ENCODE measurements at places on chromosomes 7 and 10.

GRCh38 chr7:116777651-116778281 lies 84.6 kb upstream of the CAPZA2 start:
- no peak for DNase-seq

GRCh38 chr10:62433901-62434300 lies 59.7 kb downstream of the ZNF365 start:
- no peak for DNase-seq

GRCh38 chr10:123588386-123588914 lies 77.7 kb upstream of the GPR26 start:
- DNase-seq, result no peak

DNA sequence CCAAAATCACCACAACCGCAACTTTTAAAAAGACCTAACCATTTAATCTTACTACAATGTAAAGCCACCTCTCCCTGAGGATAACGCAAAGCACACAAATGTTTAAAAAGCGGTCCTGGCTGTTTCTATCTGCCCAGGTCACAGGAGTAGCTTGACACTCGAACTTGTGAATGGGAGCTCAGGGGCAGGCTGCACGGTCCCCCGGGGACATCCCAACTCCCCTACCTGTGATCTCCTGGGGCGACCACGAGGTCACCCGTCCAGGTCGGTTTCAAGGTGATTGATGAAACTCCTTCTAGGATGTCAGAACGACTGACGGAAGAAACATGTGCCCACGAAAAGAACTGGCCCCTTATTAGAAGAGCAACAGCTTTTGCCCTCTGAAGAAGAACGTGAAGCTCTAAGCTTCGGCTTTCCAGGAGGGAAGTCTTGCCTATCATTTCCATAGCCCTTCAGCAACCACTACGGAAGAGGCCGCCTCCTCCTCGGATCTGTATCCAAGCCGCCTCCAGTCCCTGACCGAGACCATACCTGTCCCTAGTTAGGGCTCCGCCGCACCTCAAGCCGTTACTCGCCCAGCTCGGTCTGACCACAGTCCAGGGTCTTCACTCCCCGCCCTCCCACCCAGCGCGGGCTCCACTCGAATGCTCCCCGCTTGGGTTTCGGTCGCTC lies 459 bp downstream of the CYCS start:
- peak; percentile 27 for DNase-seq

- DNase-seq, result peak; percentile 76
Observed at GRCh38 chr10:61900829-61901792, at the start of gene ARID5B. Gene ARID5B (plus strand): TSS chr10:61901699. CDS start chr10:61901710, 11 bp downstream.

DNA sequence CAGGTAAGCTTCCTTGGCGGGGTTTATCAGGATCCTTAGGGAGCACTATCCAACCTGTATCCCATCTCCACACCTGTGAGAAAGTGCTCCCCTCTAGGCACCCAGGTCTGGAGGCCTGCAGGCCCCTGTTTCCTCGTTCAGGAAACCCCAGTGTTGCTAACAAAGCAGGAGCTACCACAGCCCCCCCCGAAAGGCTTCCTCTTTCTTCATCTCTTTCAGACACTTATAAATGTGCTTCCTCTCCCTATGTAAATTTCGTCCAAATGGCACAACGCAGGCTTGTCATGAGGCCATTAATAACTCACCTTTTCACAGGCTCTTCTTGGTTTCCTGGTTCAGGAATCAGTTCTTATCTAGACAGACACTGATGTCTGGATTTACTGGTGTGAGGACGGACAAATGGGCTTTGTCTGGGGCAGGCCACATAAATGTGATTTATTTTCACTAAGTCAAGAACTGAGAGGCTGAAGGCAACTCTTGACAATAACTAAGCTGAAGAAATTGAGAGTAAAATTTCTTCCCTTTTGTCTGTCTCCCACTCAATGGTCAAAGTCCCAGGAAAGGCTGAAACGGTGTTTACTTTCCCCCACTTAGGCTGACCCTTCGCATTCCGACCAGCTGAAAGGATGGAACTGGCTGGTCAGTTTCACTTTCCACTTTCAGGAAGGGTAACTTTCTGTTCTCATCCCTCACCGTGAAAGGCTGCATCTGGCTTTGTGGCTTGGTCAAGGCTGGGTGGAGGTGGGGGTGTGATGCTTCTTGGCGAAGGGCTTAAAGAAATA lies 46.8 kb downstream of the PIK3AP1 start:
- DNase-seq, result no peak

- DNase-seq, result no peak
Observed at GRCh38 chr10:60934215-60935175, 9.5 kb downstream of the RHOBTB1 start.

GRCh38 chr10:121994429-121994941 lies 5.5 kb downstream of the TACC2 start:
- DNase-seq, result no peak

DNA sequence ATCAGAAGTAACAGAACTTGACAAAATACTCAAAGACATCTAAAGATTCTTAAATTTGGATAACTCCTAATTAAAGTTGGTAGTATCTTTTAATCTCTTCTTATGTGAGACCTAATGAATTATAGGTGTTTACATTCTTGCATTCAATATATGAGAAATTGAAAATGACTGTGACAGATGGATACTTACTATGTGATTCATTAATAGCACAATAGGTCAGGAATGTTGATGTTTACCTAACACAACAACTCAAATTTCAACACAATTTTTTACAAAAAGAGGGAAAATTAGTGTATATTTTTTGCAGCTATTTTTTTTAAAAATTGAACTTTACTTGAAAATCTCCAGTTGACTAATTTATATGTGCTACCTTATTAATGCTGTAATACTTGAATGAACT lies 31.7 kb upstream of the MCU start:
- no peak for DNase-seq

DNA sequence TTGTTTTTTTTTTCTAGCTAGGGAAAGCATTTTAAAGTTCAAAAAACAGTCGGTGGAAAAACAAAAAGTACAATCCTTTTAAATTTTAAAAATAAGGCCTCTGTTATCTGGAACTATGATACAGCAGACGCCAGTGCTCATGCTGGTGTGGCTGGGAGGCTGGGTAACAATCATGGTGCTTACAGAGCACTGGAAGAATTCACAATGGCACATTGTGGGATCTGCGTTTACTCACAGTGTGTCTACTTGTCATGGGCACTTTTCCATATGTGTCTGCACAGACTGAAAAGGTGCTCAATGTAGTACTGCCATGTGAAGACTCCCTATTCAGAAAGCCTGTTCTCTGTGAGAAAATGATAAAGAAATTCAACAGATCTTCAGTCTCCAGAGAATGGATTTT lies 278.2 kb upstream of the IMMP2L start:
- DNase-seq, result no peak

GRCh38 chr7:104890216-104890615 lies 123.8 kb upstream of the KMT2E start:
- DNase-seq, result no peak

GRCh38 chr7:1674161-1675035 lies 4.3 kb downstream of the ELFN1 start:
- DNase-seq, result no peak

DNA sequence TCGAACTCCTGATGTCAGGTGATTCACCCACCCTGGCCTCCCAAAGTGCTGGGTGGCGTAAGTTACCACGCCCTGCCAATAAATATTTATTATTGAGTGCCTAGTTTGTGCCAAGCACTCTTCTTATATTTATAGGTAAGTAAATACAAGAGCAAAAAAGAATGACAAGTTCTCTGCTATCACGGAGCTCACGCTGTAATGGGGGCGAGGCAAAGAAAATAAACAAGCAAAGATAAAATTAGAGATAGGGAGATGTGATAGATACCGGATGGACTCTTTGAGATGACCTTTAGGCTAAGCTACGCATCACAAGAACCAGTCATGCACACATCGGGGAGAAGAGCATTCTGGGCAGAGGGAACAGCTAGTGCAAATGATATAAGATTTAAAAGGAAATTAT lies 46.3 kb downstream of the GCC1 start:
- DNase-seq, result no peak

- DNase-seq, result no peak
Observed at GRCh38 chr7:101205901-101206664, 5.2 kb upstream of the MOGAT3 start.

GRCh38 chr7:40297741-40298311 lies 163.0 kb downstream of the SUGCT start:
- DNase-seq, result no peak

DNA sequence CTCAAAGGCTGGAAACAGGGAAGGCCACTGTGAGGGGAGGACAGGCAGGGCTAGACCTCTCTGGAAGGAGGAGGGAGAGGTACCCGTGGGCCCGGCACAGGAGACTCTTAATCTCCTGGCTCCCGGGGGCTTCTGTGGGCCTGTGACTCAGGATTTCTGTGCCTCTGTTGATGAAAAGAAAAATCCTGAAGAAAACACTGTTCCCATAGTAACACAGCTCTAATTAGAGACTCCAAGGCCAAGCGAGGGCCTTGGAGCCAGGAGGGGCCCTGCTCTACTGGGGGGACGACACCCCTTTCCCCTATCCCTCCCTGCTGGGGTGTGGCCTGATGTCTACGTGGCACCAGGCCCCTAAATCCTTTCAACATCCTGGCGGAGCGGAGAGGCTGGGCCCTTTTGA lies 174.1 kb upstream of the TNRC18 start:
- DNase-seq, result no peak

GRCh38 chr7:111312966-111313365 lies 222.0 kb downstream of the LRRN3 start:
- DNase-seq, result no peak

DNA sequence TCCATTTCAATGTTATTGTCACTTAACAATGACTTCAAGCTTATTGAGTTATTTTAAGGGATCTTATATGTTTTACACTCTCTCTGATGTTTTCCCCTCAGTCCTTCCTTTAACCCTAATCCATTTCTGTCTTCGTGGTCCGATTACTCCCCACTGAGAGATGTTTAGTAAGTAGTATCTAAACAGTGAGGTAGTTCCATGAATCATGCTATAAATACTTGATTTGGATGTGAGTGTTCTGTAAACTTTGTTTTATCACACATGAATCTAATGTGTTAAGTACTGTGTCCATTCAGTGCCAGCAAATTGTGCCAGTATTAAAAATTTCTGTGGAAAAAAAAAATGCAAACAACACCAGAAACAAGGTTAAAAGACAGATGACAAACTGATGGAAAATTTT lies 18.6 kb downstream of the RPP30 start:
- DNase-seq, result no peak

DNA sequence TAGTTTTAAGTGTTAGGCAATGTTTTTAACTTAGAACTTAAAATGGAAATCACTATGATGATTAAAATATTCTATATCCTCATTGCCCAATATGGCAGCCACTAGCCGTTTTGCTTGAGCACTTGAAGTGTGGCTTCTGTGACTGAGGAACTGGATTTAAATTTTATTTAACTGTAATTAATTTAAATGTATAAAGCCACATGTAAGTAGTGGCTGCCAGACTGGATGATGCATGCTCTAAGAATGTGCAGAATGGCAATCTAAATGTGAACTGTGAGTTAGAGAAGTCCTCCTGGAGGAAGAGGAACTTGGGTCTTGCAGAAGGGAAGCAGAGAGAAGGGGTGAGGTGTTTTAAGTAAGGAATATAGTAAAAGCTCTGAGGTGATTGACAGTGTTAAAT lies 451.4 kb downstream of the SUGCT start:
- no peak for DNase-seq

DNA sequence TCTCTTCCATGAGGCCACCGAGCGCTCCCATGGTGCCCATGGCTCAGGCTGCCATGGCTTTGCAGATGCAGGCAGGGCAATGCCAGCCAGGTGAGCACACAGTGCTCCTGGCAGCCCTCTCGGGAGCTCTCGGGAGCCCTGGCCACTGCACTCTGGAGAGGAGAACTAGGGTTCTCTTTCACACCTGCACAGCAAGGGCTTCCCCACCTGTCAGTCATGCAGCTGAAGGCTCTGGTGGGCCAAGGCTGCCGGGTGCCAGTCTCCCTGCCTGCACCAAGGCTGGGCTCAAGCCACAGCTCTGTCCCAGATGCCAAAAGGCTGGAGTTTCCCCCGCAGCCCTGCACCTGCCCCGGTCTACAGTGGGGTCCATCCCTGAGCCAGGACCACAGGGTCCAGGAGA lies 32.6 kb downstream of the NUDT1 start:
- no peak for DNase-seq

DNA sequence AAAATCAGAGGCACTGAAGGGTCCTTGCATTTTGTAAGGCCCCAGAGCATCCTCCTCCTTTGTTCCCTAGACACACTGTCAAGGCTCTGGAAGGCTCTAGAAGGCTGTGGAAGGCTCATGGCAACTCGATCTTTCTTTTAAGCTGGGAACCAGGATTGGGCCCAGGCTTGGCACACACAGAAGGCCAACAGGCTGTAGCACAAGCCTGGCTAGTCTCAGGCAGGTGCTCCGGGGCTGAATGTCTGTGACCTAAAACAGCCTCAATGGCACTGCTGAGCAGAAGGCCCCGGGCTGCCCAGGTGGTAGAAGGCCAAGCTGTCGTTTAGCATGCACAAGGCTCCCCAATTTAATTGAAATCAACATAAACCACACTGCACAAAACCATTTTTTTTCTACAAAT lies 55.7 kb downstream of the PRKAG2 start:
- no peak for DNase-seq

DNA sequence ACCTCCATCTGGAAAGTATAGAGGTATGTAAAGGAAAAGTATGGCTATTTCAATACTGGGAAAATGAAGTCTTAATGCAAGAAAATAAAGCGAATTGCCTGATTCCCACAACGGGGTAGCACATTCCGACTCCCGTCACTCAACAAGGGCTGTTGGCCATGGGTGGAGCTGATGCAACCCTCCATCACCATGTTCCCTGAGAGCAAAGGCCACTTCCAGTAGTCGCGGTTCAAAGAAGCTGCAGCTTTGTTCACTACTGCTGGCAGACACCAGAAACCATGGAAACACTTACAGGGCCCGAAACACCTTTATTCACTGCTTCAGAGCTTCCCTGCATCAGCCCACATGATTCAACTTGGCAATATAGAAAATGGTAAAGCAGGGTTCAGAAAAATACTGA lies 44.0 kb downstream of the TMEM26 start:
- no peak for DNase-seq

GRCh38 chr7:136009488-136010079 lies 32.4 kb upstream of the MTPN start:
- peak; percentile 59 for DNase-seq

DNA sequence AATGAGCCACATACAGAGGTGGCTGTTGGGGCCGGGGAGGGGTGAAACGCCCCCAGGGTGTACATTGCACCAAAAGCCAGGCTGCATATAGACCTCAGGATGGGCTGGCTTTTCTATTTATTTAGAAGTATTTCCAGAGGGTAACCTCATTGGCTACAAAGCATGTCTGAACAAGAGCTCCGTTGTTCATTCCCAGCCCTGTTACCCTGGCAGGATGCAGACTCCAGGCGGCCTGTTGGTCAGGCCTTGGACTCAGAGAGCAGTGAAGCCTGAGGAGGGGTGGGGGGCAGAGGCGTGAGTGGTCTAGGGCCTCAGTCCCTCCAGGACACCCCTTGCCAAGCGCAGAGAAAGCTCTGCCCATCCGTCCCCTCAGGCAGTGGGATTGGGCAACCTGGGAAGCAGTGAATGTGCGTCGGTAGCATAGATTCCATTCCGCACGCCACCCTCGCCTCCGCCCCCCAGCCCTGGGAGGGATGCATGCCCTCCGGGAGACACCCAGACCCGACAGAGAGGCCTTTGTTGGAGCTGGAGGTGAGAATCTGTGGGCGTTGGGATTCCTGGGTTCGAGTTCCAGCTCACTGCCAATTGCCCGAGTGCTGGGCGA lies 41.9 kb downstream of the TCF7L2 start:
- DNase-seq, result no peak

- no peak for DNase-seq
Observed at GRCh38 chr10:70295926-70296325, 12.1 kb upstream of the NPFFR1 start.

- DNase-seq, result peak; percentile 39
Observed at GRCh38 chr10:83871187-83872081, 267.9 kb upstream of the GHITM start.

Data from CD4-positive, alpha-beta memory T cell (primary cell).